ENCODE measurements at places on chromosomes 7 and 10.

- no peaks in the 10 kb centered on the region for H3K36me3 ChIP-seq
- no peaks in the 10 kb centered on the region for H3K4me1 ChIP-seq
- no peak overlapping the region for H3K4me3 ChIP-seq
- DNase-seq = no peak
- no peaks in the 10 kb centered on the region for H3K27me3 ChIP-seq
Measured at GRCh38 chr7:24038993-24039392, 245.0 kb upstream of the NPY start.

DNA sequence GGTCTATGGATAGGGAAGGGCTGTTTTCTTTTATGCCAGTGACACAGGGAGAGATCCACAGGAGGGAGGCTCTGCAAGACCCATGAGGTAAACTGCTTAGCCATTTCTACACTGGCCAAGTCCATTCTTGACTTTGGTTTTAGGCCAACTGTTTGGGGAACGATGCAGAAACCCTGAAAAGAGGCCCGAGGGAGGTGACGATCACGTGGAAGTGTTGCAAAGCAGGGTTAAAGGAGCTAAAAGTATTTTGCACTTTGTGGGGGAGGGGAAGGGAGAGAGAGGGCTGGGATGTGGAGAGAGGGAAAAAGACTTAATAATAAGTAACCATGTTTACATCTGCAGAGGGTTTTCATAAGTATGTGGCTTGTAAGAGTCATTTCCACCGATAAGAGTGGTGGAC lies 239.7 kb downstream of the EMX2 start:
- no peak for DNase-seq
- H3K4me1 ChIP-seq = no peaks in the 10 kb centered on the region
- no peak overlapping the region for H3K4me3 ChIP-seq

DNA sequence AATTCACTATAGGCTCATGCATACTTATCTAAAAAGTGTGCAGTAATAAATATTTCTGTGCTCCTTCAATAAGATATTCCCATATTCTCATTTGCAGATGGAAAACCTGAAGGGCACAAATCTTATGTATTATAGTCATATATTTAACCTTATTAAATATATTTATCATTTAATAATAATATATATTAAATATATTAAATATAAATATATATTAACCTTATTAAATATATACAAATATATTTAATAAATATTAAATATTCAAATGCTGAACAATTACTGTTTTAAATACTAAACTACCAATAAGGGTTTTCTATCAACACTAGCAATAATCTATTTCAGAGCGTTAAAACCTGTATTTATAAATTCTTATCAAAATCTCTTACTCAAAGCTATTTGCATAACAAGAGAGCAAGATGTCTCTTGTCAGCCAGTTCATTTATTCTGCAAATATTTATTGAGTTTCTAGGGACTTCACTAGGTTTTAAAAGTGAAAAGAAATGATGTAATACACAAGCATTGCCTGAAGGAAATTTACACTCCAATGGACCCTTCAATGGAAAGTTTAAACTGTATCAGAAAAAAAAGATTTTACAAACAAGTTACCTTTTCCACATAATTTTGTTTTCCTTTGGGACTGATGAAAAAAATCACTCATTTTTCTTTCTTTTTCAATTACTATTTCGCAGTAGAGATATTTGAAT lies 159.2 kb downstream of the AGMO start:
- peaks cover 11% of the 10 kb centered on the region for H3K4me1 ChIP-seq
- peaks cover 1% of the 10 kb centered on the region for H3K36me3 ChIP-seq
- no peak overlapping the region for H3K27ac ChIP-seq
- no peaks in the 10 kb centered on the region for H3K27me3 ChIP-seq
- no peak overlapping the region for H3K4me3 ChIP-seq

- no peaks in the 10 kb centered on the region for H3K27me3 ChIP-seq
- no peak for DNase-seq
- H3K4me1 ChIP-seq = no peaks in the 10 kb centered on the region
Measured at GRCh38 chr7:40516376-40516775, 381.6 kb downstream of the SUGCT start.

DNA sequence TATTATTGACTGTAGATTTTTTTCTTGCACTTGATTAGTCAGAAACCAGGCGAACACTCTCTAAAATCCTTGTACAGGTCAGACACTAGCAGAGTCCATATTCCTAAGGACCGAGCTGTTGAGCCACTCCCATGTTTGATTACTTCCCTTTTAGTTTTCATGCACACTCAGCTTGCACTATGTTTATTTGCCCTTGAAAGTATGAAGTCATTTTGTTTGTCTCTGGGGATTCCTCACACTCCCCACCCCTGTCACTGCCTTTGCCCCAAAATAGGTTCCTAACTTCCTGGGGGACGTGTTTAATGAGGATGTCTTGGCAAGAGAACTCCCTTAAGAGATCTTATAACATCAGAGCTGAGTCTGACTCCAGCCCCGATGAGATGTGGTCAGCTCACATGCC lies 182.1 kb downstream of the EVX1 start:
- H3K27me3 ChIP-seq = no peaks in the 10 kb centered on the region
- no peaks in the 10 kb centered on the region for H3K4me1 ChIP-seq
- H3K27ac ChIP-seq = no peak overlapping the region
- no peak overlapping the region for H3K4me3 ChIP-seq
- H3K36me3 ChIP-seq = no peaks in the 10 kb centered on the region

- H3K27ac ChIP-seq = no peak overlapping the region
- no peak for DNase-seq
- H3K36me3 ChIP-seq = no peaks in the 10 kb centered on the region
- no peaks in the 10 kb centered on the region for H3K4me1 ChIP-seq
- H3K27me3 ChIP-seq = peaks cover 9% of the 10 kb centered on the region
Measured at GRCh38 chr7:79458796-79459195, 5.3 kb upstream of the MAGI2 start.

GRCh38 chr7:39696631-39697030 lies 73.3 kb downstream of the RALA start:
- no peak overlapping the region for H3K27ac ChIP-seq
- H3K4me3 ChIP-seq = no peak overlapping the region
- peaks cover 2% of the 10 kb centered on the region for H3K4me1 ChIP-seq
- no peak for DNase-seq

GRCh38 chr7:20257212-20257611 lies 40.0 kb upstream of the MACC1 start:
- no peaks in the 10 kb centered on the region for H3K27me3 ChIP-seq
- no peaks in the 10 kb centered on the region for H3K4me1 ChIP-seq
- no peak overlapping the region for H3K4me3 ChIP-seq
- H3K27ac ChIP-seq = no peak overlapping the region
- no peaks in the 10 kb centered on the region for H3K36me3 ChIP-seq

- no peaks in the 10 kb centered on the region for H3K4me1 ChIP-seq
- peak; percentile 38 for DNase-seq
- H3K27me3 ChIP-seq = no peaks in the 10 kb centered on the region
- no peak overlapping the region for H3K27ac ChIP-seq
- H3K4me3 ChIP-seq = no peak overlapping the region
Measured at GRCh38 chr7:152076324-152076821, 50.9 kb downstream of the GALNT11 start.

DNA sequence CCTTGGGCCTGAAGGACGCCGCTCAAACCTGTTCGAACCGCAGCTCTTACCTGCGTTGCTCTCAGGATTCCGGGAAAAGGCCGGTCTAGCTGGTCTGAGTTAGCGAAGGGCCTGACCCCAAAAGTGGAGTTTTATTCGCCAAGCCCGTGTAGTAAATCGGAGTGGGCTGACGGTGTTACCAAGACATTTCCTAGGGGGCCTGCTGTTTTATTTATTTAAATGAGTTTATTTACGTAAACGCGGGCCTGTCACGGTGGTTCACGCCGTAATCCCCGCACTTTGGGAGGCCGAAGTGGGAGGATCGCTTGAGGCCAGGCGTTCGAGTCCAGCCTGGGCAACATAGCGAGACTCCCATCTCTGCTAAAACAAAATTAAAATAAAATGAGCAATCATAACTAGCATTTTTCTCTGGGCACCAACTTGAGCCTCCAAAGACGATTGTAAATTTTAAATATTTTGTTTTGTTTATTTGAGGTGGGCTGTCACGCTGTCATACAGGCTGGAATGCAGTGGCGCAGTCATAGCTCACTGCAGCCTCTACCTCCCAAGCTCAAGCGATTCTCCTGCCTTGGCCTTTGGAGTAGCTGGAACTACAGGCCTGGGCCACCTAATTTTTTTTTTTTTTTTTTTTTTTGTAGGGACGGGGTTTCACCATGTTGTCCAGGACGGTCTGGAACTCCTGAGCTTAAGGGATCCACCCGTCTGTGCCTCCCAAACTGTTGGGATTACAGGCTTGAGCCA lies 903 bp downstream of the ZNF655 start:
- H3K4me3 ChIP-seq = peak overlapping the region; percentile 97
- peaks cover 15% of the 10 kb centered on the region for H3K27me3 ChIP-seq
- H3K36me3 ChIP-seq = peaks cover 10% of the 10 kb centered on the region
- H3K27ac ChIP-seq = peak overlapping the region; percentile 100

DNA sequence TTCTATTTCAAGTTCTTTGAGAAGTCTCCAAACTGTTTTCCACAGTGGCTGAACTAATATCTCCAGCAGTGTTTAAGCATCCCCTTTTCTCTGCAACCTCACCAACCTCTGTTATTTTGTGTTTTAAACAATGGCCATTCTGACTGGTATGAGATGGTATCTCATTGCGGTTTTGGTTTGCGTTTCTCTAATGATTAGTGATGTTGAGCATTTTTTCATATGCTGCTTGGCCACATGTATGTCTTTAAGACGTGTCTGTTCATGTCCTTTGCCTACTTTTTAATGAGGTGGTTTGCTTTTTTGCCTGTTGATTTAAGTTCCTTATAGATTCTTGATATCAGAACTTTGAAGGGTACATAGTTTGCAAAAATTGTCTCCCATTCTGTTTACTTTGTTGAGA lies 156.6 kb upstream of the IMMP2L start:
- H3K4me3 ChIP-seq = no peak overlapping the region
- no peaks in the 10 kb centered on the region for H3K27me3 ChIP-seq
- H3K36me3 ChIP-seq = peaks cover 15% of the 10 kb centered on the region
- H3K27ac ChIP-seq = no peak overlapping the region

GRCh38 chr10:60681103-60681502 lies 97.2 kb upstream of the CDK1 start:
- H3K27ac ChIP-seq = no peak overlapping the region
- no peaks in the 10 kb centered on the region for H3K36me3 ChIP-seq
- DNase-seq = no peak
- H3K4me1 ChIP-seq = peaks cover 4% of the 10 kb centered on the region
- H3K27me3 ChIP-seq = no peaks in the 10 kb centered on the region

GRCh38 chr7:42878303-42878702 lies 33.6 kb downstream of the C7orf25 start:
- no peak overlapping the region for H3K27ac ChIP-seq
- no peak for DNase-seq
- no peaks in the 10 kb centered on the region for H3K36me3 ChIP-seq
- H3K27me3 ChIP-seq = peaks cover 2% of the 10 kb centered on the region
- H3K4me3 ChIP-seq = no peak overlapping the region

- H3K4me1 ChIP-seq = no peaks in the 10 kb centered on the region
- H3K27me3 ChIP-seq = no peaks in the 10 kb centered on the region
- peaks cover 3% of the 10 kb centered on the region for H3K36me3 ChIP-seq
- no peak overlapping the region for H3K4me3 ChIP-seq
- H3K27ac ChIP-seq = no peak overlapping the region
Measured at GRCh38 chr10:14519785-14520184, 189.1 kb upstream of the FRMD4A start.

DNA sequence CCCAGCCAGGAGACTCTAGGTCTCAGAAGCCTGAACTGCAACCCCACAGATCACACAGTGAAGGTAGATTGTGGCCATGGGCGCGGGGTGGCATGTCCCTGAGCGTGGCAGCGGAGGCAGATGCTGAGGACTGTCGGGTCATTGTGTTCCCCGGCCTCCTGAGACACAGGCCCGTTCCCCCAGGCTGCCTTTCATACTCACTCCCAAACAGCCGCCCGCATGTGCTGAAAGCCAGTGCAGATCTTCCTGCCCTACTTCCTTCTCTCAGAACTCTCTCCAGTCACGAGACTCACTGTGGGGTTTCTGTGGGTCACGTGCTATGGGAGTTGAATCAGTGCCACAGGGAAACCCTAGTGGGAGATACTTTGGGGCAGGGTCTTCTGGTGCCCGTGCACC lies 48.0 kb downstream of the ZNF467 start:
- H3K36me3 ChIP-seq = no peaks in the 10 kb centered on the region
- peaks cover 4% of the 10 kb centered on the region for H3K4me1 ChIP-seq
- H3K4me3 ChIP-seq = no peak overlapping the region

DNA sequence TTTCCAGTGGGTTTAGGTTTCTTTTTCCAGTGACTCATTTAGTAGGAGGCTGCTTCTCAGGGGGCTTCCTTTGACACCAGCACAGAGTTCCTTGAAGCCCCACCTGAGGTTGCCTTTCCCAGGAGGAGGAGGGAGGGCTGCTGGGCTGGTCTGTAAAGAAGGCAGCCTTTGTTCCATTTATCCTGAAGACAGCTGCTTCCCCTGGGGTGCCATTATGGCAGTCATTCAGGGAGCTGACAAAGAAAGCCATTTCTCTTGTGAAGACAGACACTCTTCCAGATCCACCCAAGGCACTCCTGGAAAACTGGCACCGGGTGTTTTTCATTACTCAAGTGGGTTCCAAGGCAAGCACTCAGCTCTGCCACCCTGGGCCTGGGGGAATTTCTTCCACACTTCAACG lies 54.0 kb downstream of the MTURN start:
- no peaks in the 10 kb centered on the region for H3K27me3 ChIP-seq
- H3K36me3 ChIP-seq = peaks cover 28% of the 10 kb centered on the region
- H3K27ac ChIP-seq = no peak overlapping the region
- H3K4me1 ChIP-seq = no peaks in the 10 kb centered on the region

GRCh38 chr7:155916926-155917655 lies 104.8 kb upstream of the SHH start:
- no peak overlapping the region for H3K4me3 ChIP-seq
- H3K4me1 ChIP-seq = no peaks in the 10 kb centered on the region
- peaks cover 5% of the 10 kb centered on the region for H3K27me3 ChIP-seq
- no peak overlapping the region for H3K27ac ChIP-seq

DNA sequence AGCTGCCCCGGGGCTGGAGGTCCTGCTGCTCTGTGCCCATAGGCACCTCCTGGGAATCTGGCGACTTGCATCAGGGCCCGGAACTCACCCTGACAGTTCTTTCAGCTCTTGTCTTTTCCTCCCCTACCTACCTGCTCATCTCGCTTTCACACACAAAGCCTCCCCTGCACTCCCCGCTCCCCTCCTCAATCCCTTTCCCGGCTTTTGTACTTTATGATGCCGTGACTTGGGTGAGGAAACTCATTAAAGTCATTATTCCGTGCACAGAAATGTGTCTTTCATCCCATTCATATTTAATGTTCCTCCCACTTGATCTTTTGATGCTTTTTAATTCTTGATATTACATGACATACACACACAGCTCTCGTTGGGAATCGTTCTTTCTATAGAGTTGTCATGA lies 218.6 kb downstream of the RPS24 start:
- H3K4me3 ChIP-seq = no peak overlapping the region
- peaks cover 7% of the 10 kb centered on the region for H3K27me3 ChIP-seq
- DNase-seq = no peak
- no peaks in the 10 kb centered on the region for H3K36me3 ChIP-seq
